ENCODE measurements at places on chromosomes 13 and 19. TPM values are rescaled to one million over a fixed set of nuclear protein-coding genes. Genes with fewer than 3 reads are reported as not detected.

GRCh38 chr13:34201050-34201913 lies 383.3 kb downstream of the RFC3 start:
- DNase-seq, result no peak

DNA sequence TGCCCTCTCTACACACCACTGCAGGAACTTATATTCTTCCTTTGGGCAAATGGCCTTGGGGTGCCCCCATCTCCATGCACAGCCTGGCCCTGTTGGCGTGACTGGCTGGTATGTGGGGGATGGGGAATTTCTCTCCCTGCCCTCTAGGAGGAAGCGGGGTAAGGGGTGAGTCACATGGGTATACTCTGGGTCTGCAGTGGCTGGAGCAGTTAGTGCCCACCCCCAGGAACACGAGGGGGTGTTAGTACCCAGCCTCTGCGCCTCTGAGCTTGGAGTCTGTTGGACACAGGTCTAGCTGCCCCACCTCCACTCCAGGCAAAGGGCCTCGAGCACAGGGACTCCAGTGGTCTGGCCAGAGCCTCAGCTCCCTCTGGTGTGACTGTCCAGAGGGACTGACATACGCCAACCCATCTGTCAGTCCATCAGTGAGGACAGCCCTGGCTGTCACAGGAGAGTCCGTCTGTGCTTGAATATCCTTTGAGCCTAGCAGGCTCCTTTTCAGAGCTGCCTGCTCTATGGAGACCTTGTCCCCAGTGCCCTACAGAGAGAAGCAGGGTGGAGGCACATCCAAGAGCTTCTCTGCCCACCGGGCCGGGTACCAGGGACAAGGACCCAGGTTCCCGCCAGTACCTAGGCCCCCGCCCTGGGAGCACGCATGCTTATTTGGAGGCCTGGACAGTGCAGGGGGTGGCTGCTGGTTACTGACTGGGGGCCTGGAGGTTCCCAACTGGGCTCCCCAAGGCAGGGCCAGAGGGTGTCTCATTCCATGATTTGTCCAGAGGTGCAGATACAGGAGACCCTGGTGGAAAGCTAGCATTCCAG lies 66.6 kb downstream of the CHST8 start:
- DNase-seq, result no peak

DNA sequence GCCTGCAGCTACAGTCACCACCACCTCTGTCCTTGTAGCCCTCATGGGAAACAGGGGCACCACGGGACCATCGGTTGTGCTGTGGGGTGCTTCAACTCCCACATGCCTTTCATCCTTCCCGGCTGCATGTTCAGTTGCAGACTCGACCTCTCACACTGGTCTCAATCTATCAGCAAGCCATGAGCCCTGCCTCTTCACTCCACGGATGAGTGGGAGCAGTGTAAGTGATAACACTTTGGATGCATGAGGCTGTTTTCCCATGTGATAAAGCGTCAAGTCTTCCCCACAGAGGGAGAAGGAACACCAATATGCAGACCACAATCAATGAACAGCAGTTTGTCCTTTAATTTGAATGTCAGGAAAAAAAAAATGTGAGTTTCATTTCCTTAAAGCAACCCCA lies 12.2 kb downstream of the SERP2 start:
- DNase-seq, result no peak

GRCh38 chr19:6999933-7000332 lies 21.3 kb downstream of the MBD3L2B start:
- DNase-seq, result no peak

GRCh38 chr19:56147307-56147706 lies 6.2 kb downstream of the ZNF444 start:
- DNase-seq, result no peak

- no peak for DNase-seq
Observed at GRCh38 chr13:41505209-41505835, 48.0 kb downstream of the RGCC start.

DNA sequence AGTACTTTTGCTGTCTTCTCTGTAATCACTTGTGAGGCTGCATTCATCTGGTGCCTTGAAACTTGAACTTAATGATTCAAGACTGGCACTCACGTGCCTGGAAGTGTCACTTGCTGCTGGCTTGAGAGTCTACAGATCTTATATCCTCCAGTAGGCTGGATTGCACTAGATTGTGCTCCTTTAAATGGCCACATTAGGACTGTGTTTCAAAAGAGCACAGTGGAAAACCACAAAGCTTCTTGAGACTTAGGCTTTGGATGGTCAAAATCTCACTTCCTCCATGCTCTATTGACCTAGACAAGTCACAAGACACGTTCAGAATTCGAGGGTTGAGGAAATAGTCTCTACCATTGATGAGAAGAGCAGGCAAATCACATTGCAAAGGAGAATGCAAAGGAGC lies 1278.8 kb upstream of the MIR17HG start:
- no peak for DNase-seq

DNA sequence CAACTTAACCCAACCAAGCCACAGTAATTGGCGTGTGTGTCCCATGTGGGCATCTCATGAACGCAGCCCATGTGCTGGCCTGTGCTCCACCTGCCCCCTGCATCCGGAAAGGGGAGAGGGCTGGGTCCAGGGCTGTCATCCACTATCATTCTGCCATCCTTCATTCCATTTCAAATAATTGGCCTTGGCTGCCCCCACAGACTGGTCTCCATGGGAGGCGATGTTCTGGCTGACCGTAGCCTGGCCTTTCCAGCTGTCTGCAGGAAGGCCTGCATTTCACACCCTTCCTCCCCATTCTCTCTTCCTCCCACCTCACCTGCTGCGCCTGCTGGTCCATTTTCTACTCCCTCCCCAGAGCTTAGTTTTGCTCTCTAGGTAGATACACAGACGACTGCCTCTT lies 442.8 kb downstream of the COG6 start:
- DNase-seq, result no peak

- no peak for DNase-seq
Observed at GRCh38 chr19:2582984-2583956, 107.3 kb downstream of the GADD45B start.

DNA sequence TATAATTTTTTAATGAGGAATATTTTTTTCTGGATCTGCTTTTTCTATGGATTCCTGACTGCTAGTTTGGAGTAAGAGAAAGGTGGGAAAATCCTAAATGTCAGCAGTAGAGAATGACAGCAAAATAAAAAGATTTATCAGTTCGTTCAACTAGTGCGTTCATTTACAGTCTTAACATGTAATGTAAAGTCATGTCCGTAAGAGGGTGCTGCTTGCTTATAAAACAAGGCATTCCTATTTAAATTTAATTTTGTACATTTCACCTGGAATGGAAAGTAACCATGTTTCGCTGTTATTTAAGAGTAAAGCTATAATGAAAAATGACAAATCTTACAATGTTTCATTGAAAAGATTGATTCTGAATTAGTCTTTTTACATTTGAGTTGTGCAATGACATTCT lies 76.6 kb downstream of the ZMYM2 start:
- DNase-seq, result no peak

DNA sequence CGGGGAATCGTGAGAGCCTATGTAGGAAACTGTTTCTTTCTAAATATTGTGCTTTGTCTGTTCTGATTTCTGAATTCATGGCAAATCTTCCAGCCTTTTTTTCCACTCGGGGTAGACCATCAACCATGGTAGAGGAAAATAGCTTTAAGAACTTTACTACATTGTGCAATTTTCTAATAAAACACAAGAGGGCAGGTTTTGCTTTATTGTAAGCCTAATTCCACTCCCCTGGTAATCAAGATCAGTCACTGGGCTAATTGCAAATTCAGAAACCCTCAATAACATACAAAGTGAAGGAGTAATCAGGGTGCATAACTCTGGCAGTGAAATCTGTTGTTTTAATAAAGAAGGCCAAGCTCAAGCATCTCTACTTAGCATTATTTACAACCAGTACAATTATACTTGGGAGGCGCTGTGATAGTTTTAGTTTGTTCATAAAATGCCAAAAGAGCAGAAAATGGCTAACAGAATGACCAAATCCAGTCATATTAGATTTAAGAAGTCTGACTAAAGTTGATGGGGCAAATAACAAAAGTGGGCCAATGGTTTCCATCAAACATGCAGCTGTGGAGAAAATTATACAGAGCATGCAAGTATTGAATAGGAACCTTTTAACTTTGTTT lies 43.8 kb downstream of the DCT start:
- peak; percentile 42 for DNase-seq

GRCh38 chr19:14950421-14950820 lies 9.1 kb downstream of the OR7C2 start:
- no peak for DNase-seq

DNA sequence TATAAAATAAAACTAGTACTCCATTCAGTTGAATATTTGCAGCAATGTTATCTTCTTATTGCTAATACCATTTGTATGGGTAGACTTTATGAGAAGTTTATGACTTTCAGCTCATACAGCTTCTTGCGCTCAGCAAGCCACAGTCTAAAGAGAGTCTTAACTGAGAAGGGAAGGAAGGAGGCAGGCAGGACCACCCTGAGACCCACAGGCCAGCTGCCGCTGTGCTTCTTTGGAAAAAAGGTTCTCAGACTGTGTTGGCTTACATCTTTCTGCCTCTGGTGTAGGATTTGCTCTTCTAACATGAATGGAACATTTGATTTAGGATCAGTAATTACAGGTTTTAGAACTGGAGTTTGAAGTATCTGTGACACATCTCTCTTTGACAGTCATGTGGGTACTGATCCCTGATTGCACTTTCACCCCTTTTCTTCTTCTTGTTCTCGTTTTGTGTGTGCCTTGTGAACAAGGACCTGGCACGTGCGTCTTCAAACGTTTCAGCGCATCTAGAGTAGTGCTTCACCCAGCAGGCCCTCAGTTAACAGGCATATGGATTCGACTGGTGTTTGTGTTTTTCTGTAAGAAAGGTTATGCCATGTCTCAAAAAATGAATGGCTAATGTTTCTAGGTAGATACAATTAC lies 7.1 kb upstream of the GPR18 start:
- DNase-seq, result no peak

- no peak for DNase-seq
Observed at GRCh38 chr19:41366089-41366488, 2.1 kb upstream of the B9D2 start.

DNA sequence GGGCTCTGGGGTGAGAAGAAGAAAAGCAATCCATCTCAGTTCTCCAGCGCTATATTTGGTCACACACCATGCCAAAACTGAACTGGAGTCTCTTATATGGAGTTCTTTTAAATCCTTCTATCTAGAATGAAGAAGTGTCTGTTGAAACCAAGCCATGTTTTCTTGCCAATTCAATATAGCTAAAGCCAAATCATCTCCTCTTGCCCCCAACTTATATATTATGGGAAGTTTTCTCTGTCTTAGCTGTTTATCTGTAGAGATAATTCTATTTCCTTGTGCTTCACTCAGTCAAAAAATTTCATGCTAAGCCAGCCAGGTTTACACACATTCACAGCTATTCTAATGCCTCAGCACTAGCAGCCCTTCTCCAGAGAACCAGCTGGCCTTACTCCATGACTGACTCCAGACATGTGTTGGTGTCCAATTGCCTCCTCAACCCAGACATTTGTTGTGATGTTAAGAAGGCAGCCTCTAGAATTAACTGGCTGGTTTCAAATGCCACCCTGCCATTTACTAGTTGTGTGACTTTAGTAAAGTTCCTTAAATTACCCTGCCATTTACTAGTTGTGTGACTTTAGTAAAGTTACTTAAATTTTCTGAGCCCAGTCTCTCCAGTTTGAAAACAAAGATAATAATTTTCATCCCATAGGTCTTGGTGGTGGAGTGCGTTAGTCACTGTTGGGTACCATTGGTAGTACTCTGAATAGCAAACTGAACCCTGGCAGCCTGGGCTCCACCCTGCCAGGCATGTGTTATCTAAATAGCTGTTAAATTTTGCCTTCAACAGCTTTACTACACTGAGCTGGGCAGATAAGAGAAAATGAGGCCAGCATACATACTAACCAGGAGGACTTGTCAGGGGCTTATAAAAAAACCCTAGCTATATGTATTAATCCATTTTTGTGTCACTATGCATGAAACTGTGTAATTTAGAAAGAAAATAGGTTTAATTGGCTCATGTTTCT lies 525.1 kb downstream of the LMO7 start:
- DNase-seq, result no peak

DNA sequence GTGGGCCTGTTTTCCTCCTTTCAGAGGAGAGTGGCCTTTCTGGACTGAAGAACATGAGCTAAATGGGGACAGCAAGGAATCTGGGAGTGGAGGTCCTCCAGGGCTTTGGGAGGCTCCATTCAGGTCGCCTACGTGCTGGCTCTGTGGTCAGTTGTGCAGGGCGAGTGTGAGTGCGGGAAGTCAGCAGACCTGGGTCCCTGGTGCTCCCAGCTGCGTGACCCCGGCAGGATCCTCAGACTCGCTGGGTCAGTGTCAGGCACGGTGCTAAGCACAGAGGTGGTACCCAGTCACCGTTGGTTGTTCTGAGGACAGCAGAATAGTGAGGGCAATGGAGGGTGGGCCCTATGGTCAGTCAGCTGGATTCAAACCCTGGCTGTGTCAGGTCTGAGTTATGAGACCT lies 85.8 kb downstream of the SIPA1L3 start:
- DNase-seq, result no peak

GRCh38 chr13:112686364-112686763 lies 3.5 kb upstream of the ATP11A start:
- DNase-seq, result no peak

GRCh38 chr13:51632591-51633362 lies 48.5 kb downstream of the WDFY2 start:
- DNase-seq, result no peak

- DNase-seq, result no peak
Observed at GRCh38 chr19:5814123-5814851, 9.4 kb downstream of the NRTN start.

- no peak for DNase-seq
Observed at GRCh38 chr13:24271601-24272451, 37.6 kb upstream of the C1QTNF9 start.

GRCh38 chr19:19502281-19502680 lies 13.1 kb downstream of the TSSK6 start:
- DNase-seq, result no peak

GRCh38 chr13:87821512-87821911 lies 150.3 kb downstream of the SLITRK5 start:
- DNase-seq, result no peak

- no peak for DNase-seq
Observed at GRCh38 chr13:31159306-31159705, 2.4 kb downstream of the HSPH1 start.

DNA sequence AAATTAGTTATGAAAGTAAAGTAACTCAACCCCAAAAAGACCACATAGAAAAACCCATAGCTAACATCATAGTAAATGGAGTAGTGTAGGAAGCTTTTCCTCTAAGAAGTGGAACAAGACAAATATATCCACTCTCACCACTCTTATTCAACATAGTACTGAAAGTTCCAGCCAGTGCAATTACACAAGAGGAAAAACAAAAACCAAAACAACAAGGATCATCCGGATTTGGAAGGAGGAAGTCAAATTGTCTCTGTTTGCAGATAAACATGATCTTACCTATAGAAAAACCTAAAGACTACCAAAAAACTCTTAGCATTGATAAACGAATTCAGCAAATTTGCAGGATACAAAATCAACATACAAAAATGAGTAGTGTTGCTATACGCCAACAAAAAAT lies 8.5 kb upstream of the SIGLEC8 start:
- no peak for DNase-seq

The CCL25 gene
- not detected for total RNA-seq

The ERICH6B gene
- not detected for total RNA-seq

The FPR3 gene
- not detected for total RNA-seq

The SRRM5 gene
- total RNA-seq, result not detected

The ITGBL1 gene
- total RNA-seq, result 1.3 TPM

The TRPC4 gene
- 2.8 TPM for total RNA-seq

The ZNF540 gene
- total RNA-seq, result 0.34 TPM

The ZNF699 gene
- 9.7 TPM for total RNA-seq

The GAPDHS gene
- not detected for total RNA-seq

The KHSRP gene
- total RNA-seq, result 255 TPM

All from glomerular endothelial cell (primary cell).